ENCODE measurements at places on chromosomes 2 and 18. TPM values are rescaled to one million over a fixed set of nuclear protein-coding genes. Genes with fewer than 3 reads are reported as not detected.

Gene ABCB11
- total RNA-seq, result 1.2 TPM

Gene TTL
- 12.0 TPM for total RNA-seq

Gene TFCP2L1
- 25.7 TPM for total RNA-seq

DNA sequence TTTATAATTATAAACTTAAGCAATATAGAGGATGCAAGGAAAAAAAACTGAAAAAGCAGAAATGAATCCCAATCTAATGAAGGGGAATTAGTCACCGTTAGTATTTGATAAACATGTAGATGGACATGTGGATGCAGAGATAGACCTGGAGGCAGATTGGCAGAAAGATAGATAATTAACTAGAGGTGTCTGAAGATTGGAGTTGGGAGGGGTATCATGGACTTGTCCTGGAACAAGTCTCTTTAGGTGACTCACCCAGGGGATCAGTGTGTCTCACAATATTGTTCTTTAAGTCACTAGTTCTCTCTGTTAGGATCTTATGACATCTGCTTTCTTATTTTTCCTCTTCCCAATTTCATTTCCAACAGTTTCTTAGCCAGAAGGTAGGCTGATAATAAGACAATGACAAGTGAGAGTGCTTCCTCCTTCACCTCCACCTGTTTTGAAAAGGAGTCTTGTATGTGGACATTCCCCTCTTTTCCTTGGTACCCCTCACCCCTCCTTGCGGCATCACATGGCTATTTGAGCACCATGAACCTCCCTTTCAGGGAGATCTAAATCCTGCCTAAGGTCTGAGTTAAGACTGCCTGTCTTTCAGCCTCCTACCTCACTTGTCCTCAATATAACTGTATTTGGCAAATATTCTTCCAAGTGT is 987.7 kb downstream of the TSN start:
- no peak for DNase-seq

DNA sequence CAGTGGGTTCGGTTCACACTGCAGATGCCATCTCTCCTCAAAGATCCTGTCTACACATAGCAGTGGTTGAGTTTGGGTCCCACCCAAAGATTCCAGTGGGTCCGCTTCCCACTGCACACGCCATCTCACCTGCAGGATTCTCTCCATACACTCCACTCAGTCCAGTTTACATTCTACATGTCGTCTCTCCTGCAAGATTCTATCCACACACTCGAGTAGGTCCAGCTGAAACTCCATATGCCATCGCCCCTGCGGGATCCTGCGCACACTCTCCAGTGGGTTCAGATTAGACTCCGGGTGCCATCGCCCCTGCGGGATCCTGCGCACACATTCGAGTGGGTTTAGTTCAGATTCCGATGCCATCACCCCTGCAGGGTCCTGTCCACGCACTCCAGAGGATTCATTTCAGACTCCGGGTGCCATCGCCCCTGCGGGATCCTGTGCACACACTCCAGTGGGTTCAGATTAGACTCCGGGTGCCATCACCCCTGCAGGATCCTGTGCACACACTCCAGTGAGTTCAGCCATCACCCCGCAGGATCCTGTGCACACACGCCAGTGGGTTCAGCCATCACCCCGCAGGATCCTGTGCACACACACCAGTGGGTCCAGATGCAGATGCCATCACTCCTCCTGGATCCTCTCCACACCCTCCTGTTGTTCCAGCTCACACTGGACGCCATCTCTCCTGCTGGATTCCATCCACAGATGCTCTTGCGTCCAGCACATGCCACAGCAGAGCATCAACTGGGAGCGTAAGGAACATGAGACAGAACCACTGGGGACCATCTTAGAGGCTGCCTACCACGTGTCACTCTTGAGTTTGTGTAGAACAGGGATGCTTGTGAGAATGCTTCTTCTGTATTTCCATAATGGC is 3.0 kb upstream of the PXDN start:
- DNase-seq, result no peak

GRCh38 chr18:48789259-48789812 is 161.4 kb downstream of the SMAD7 start:
- no peak for DNase-seq

GRCh38 chr18:36374262-36374661 is 76.7 kb downstream of the FHOD3 start:
- DNase-seq, result no peak

DNA sequence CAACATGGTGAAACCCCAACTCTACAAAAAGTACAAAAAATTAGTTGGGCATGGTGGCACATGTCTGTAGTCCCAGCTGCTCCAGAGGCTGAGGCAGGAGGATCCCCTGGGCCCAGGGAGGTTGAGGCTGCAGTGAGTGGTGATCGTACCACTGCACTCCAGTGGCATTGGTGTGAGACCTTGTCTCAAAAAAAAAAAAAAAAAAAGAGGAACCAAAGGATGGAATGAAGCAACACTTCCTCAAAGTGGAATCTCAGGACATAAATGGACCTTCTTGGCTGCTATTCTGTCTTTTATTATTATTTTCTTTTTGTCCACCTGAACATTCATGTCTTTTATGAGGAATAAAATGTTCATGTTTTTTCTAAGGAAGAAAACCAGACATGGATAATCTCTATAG is 13.7 kb downstream of the GEMIN6 start:
- no peak for DNase-seq

DNA sequence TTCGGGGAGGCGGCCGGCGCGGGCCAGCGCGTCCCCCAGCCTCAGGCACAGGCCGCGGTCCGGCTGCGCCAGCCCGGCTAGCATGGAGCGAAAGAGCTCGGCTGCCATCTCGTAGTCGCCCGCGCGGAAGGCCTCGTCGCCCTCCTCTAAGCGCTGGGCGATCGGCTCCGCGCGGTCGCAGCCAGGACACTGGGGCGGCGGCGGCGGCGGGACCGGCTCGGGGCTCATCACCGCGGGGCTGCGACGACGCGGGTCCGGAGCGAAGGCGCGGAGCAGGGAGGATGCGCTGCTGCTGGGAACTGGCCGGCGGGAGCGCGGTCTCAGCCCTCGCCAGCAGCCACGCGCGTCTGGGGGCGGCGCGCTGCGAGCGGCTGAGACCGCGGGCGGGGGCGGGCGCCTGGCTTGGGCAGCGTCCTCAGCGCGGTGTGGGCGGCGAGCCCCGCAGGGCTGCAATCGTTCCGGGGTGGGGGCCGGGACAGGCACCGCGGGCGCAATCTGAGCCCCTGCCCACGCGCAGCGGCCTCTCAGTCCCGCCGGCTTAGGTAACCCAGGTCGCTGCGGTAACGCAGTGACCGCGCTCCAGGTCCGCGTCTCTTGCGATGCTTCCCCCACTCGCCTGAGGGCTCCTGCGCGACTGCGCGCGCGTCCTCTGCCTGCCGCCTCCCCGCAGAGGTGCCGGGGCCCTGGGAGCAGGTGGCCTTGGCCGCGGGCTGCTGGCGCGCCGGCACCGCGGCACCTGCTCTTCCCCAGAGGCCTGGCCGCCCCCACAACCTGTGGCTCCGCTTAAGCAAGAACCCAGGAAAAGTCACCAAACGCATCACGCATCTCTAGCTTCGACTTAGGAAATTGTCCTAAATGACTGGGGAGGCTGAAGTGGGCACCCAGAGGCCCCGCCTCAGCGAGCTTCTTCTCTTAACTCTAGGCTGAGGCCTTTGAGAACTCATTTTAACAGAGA is at the start of gene LONRF2:
Gene LONRF2, minus strand, starts transcription at position 636 of the 955 bp plus-strand sequence. Its CDS starts 408 bp downstream, at position 228.
- DNase-seq, result peak; percentile 30

GRCh38 chr2:101696272-101697123 is 1.0 kb upstream of the MAP4K4 start:
- peak; percentile 32 for DNase-seq
